ENCODE measurements at places on chromosomes 4 and X.

DNA sequence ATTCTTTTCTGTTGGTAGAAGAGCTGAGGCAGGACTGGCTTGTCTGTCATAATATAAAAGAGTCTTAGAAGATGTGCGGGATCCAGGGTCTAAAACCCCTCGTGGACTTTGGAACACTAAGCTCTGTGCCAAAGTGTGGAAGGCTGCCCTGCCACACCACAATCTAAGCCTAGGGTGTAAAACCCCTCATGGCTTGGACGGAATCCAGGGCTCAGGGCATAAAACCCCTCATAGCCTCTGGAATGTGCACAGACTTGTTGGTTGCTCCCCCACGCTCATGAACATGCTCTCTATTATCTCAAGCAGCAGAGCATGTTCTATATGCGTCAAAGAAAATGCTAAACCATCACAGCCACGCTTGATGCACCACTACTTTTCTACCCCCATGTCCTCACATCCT lies 483.6 kb downstream of the GABRG1 start:
- no peak for DNase-seq

GRCh38 chrX:88439935-88440334 lies 307.1 kb upstream of the CPXCR1 start:
- no peak for DNase-seq

DNA sequence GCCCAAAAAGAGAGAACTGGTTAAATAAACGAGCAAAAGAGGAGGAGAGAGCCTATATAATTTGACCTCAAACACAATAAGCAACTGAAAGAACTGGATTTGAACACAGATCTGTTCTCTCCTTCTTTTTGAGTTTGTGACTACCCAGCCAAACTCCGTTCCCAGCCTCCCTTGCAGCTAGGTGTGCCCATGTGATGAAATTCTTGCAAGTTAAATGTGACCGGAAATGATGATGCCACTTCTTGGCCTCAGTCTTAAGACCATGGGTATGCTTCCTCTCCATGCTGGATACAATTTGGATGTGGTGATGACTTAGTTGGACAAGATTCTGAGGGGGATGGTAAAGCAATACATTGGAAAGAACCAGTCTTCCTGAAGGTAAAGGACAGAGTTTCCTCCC lies 204.1 kb downstream of the PTTG2 start:
- DNase-seq = no peak

GRCh38 chrX:44392767-44393166 lies 49.3 kb upstream of the EFHC2 start:
- no peak for DNase-seq

DNA sequence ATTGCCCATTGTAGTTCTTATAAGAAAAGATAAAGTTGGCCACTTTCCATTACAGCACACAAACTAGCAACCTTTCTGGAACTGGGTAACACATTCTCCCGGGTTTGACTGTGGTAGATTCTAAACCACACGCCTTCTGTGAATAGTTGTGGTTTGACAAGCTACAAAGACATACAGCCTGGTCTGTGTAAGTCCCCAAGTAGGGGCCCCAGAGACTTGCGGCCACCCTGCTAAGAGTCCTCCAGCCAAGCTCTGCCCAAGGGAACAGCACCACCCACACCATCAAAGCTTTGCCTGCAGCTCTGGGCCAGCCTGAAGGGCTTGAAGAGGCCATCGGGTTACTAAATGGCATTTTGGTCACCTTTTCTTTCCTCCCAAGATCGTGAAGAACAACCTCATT lies 203.4 kb downstream of the MAML3 start:
- no peak for DNase-seq
